ENCODE measurements at places on chromosomes 2 and 18.

- DNase-seq: no peak
Observed at GRCh38 chr18:78757014-78757413, 222.6 kb upstream of the SALL3 start.

- no peak for DNase-seq
Observed at GRCh38 chr2:232018181-232018580, 56.7 kb downstream of the DIS3L2 start.

DNA sequence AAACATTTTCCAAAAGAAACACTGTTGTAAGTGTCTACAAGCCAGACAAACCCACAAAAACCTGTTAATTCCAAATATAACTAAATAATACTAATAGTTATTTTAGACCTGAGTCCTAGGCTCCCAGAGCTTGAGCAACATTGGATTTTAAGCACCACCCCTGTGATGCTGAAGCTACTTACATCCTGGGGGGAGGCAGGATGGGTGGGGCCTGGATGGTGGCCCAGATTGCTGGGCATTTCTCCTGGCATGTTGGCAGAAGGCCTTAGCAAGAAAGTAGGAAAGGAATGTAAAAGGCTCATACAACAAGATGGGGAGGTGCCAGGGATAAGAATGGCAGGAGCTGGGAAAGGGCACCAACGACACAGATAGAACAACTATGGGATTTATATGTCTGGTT is 50.7 kb upstream of the OTX1 start:
- DNase-seq: no peak

- DNase-seq: no peak
Observed at GRCh38 chr2:20148426-20148922, 76.5 kb downstream of the SDC1 start.

All from MM.1S (cell line).